ENCODE measurements at places on chromosomes 13 and 19.

- no peak for DNase-seq
Measured at GRCh38 chr19:10113592-10113963, 2.1 kb downstream of the P2RY11 start.

DNA sequence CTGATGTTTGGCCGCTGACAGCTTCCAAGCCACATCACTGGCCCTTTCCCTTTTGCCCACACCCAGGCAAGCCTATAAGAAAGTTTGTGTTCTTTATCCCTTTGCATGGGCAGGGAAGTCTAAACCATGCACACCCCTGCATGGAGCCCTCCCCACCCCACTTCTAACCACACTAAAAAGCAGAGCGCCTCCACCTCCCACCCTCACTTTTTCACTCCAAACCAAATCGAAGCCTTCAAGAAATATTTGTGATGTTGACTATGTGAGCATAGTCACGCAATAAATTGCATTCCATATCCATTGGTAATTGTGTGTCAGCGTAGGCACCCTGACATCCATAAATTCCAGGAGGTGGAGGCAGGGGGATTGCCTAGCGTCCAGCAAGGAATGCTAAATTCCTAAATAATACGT lies 104.4 kb upstream of the LSM14A start:
- DNase-seq, result no peak

- DNase-seq, result no peak
Measured at GRCh38 chr19:58305932-58306323, 751 bp downstream of the ERVK3-1 start.

- no peak for DNase-seq
Measured at GRCh38 chr19:7987114-7987768, 18.2 kb downstream of the ELAVL1 start.

GRCh38 chr13:39575641-39576238 lies 27.3 kb downstream of the LHFPL6 start:
- no peak for DNase-seq

DNA sequence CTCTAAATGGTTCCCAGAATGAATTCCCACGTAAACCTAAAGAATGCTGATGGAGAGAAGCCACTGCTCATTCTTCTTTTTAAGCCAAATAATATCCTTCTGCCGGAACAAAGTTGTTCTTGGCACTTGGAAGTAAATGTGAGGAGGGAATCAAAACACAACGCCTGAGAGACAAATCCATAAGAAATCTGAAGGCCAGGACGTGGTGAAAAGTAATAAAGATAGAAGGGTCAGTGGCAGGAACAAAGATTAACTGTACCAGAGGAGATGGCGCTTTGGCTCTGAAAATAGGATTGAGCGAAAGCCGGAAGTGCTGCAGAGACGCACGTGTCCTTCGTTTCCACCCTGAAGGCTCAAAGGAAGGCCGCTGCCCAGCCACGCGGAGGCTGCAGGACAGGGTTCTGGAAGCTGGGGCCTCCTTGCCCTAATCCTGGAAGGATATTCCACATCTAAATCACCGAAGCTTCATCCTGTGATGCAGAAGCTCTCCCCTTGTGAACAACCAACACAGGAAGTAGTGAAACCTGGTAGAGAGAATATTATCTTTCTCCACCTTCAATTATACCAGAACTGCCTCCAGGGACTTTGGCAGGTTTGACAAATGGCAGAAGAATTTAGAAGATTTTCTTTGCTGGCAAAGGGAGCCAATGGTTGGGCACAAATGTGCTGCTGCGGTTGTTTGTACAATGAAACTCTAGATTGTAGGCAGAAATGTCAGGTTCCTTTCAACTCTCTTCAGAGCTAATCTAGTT lies 214.6 kb upstream of the SERP2 start:
- DNase-seq, result no peak

GRCh38 chr19:13951799-13952153 lies 533 bp upstream of the DCAF15 start:
- DNase-seq, result no peak

- no peak for DNase-seq
Measured at GRCh38 chr13:45051315-45051714, 62.0 kb downstream of the GPALPP1 start.

GRCh38 chr19:18659281-18660050 lies 22.6 kb downstream of the KLHL26 start:
- DNase-seq, result no peak

DNA sequence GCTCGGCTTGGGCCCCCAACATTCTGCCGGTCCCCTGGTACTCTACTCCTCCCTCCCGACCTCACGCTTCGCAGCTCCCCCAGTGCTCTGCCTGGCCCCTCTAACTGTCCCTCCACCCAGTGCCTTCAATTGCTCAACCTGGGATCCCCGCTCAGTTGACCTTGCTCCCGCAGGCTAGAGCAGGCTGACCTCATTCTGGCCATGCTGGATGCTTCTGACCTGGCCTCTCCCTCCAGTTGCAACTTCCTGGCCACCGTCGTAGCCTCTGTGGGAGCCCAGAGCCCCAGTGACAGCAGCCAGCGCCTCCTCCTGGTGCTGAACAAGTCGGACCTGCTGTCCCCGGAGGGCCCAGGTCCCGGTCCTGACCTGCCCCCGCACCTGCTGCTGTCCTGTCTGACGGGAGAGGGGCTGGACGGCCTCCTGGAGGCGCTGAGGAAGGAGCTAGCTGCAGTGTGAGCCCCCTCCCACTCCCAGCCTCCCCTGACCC lies 3.6 kb downstream of the GTPBP3 start:
- DNase-seq, result no peak

DNA sequence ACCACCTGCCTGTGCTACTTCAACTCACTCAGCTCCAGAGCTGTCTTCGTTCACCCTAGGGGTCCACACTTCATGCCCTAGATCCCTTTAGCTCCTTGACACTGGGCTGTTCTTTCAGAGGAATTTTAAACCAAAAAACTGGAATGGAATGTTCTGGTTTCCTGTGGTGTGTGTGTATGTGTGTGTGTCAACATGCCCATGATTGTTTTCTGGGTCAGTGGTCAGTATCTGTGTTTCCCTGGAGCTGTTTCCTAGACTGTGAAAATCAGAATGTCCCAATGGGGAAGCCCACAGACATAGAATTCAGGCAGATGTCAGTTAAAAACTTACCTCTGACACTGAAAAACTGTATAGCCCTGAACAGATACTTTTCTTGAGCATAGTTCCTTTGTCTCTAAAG lies 1.3 kb downstream of the PMIS2 start:
- DNase-seq, result no peak

GRCh38 chr13:98222081-98222554 lies 45.0 kb upstream of the RNF113B start:
- DNase-seq, result no peak

- no peak for DNase-seq
Measured at GRCh38 chr13:73913079-73913740, 221.0 kb downstream of the KLF12 start.

- DNase-seq, result no peak
Measured at GRCh38 chr19:4704317-4704673, 19.3 kb downstream of the DPP9 start.

DNA sequence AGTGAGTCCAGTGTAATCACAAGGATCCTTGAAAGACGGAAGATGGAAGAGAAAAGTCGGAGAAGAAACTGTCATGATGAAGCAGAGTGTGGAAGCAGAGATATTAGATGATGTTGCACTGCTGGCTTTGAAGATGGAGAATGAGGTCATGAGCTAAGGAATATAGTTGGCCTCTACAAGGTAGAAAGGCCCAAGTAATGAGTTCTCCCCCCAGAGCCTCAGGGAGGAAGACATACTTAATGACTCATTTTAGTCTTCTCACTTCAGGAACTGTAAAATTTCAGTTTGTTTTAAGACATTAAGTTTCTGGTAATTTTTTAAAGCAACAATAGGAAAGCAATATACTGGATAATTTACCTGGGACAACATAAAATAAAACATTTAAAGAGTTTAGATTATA lies 1331.5 kb upstream of the PCDH20 start:
- DNase-seq, result no peak

DNA sequence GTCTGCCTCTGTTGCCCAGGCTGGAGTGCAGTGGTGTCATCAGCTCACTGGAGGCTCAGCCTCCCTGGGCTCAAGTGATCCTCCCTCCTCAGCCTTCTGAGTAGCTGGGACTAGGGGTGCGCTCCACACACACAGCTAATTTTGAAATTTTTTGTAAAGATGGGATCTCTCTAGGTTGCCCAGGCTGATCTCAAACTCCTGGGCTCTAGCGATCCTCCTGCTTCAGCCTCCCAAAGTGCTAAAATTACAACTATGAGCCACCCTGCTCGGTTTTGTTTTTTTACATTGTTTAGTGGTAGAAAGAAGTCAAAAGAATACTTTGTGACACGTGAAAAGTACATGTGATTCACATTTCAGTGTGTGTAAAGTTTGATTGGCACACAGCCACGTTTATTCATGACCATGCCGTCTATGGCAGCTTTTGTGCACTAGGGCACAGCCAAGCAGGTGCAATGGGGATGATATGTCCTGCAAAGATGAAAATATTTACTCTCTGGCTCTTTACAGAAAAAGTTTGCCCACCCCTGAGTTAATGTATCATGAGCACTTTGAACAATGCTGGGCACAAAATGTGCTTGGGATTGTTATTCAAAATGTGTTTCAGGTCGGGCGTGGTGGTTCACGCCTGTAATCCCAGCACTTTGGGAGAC lies 16.2 kb upstream of the NFIC start:
- DNase-seq, result no peak

DNA sequence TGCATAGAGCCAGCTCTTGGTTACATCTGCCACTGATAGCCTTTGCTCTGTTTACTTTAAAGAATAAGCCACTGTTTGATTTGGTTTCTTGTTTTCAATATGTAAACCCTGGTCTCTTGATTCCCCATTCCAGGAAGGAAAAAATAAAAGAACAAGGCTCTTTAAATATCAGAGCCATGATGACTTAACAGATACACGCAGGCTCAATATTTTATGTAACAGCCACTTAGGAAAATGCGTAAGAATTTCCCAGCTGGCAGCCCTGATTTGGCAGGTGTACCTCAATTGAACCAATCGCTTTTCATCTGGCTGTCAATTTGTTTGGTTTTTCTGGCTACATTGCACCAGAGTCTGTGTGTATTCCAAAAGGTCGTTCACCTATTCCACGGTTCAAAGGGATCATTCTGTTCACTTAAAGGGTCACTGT lies 65.6 kb downstream of the IRS2 start:
- no peak for DNase-seq

- DNase-seq, result no peak
Measured at GRCh38 chr13:110468986-110469495, 92.5 kb downstream of the RAB20 start.

GRCh38 chr13:112350300-112350699 lies 25.9 kb upstream of the SPACA7 start:
- no peak for DNase-seq

DNA sequence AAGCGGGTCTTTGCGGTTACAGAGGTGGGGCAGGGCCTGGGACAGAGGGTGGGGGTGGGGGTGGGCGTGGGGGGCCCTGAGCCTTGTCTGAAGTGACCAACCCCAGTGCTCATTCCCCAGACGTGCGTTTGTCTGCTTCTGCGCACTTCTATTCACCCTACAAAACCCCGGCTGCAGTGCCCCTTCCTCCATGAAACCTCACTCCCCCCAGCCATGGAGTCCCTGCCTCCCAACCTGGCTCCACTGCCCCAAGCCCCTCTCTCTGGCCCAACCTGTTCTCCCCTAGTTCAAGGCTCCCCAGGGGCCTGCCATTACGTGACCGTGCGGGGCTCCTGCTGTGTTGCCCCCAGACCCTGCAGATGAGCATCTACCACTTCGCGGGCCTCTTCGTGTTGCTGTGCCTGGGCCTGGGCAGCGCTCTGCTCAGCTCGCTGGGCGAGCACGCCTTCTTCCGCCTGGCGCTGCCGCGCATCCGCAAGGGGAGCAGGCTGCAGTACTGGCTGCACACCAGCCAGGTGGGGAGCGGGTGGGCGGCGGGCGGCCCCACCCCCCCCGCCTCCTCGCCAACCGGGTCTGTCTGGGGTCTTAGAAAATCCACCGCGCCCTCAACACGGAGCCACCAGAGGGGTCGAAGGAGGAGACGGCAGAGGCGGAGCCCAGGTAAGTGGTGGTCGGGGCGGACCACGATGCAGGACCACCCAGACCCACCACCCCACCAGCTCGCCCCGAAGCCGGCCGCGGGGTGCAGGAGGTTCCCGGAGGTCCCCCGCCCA lies 8.2 kb downstream of the GRIN3B start:
- no peak for DNase-seq

- DNase-seq, result no peak
Measured at GRCh38 chr13:49791711-49792549, 552 bp downstream of the KPNA3 start.

DNA sequence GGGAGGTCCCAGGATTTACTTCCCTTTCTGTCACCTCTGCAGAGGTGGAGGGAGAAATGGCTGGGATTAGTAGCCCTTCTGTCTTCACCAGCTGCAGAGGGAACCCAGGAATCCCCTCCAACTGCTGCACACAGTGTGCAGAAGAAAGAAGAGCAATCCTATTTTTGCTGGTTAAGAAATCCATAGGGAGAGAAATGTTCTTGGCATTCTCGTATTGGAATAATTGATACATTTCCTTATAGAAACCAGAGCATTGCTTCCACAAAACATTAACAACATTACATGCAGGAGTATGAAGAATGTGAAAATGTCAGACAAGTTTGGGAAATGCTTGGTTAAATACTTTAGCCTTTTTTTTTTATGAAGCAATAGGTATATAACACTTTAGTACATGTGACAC lies 48.3 kb upstream of the KLF12 start:
- no peak for DNase-seq

- no peak for DNase-seq
Measured at GRCh38 chr13:35930665-35931631, 200.2 kb downstream of the DCLK1 start.

DNA sequence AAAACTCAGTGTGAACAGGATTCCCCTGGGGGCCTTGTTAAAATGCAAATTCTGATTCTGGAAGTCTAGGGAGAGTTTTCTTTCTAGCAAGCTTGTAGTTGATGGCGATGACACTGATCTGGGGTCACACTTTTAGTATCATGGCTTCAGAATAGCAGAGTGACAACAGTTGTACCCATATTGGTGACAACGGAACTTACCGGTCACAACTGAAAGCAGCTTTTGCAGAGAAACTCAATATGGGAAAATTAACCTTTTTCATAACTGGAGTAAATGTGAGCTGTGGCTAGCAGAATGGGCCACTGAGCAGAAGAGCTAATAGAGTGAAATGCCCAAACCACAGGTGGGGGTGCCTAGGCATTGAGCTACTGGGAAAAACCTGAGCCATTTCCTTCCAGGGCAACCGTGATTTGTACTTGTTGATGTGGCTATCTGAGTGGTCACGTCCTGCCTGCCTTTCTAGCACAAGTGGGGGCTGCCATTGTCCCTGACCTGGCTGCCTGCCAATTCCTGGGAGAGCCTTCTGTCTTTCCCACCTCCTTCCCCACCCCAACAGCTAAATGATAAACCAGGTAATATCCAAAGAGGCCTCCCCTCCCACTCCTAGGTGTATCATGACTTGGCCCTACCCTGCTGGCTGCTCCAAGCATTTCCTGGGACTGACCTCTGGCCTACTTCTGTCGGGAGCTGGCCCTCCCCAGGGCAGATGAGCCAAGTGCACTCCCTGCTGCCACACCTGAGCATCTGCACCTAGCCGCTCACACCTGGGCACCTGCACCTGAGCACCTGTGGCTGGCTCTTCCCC lies 1.7 kb upstream of the SLC10A2 start:
- no peak for DNase-seq

GRCh38 chr19:30679153-30679702 lies 307.0 kb downstream of the ZNF536 start:
- DNase-seq, result no peak

Data from hippocampal formation (tissue), 2 donors.